ENCODE measurements at places on chromosomes 16 and 17. TPM values are rescaled to one million over a fixed set of nuclear protein-coding genes. Genes with fewer than 3 reads are reported as not detected.

DNA sequence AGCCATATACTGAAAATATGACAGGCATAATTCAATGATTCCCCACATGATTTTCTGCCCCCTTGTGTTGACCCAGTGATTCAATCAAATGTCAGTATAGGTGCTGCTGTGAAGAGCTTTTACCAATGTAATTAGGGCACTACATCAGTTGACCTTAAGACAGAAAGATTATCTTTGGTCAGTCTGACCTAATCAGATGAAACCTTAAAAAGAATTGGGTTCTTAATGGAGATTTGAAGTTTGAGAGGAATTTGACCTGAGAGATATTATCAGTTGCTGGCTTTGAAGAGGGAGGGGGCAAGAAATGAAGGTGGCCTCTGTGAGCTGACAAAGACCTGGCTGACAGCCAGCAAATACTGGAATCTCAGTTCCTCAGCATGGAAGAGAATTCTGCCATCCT is 358.7 kb upstream of the CA10 start:
- DNase-seq: no peak

GRCh38 chr17:32835291-32835761 is 41.6 kb downstream of the MYO1D start:
- no peak for DNase-seq

DNA sequence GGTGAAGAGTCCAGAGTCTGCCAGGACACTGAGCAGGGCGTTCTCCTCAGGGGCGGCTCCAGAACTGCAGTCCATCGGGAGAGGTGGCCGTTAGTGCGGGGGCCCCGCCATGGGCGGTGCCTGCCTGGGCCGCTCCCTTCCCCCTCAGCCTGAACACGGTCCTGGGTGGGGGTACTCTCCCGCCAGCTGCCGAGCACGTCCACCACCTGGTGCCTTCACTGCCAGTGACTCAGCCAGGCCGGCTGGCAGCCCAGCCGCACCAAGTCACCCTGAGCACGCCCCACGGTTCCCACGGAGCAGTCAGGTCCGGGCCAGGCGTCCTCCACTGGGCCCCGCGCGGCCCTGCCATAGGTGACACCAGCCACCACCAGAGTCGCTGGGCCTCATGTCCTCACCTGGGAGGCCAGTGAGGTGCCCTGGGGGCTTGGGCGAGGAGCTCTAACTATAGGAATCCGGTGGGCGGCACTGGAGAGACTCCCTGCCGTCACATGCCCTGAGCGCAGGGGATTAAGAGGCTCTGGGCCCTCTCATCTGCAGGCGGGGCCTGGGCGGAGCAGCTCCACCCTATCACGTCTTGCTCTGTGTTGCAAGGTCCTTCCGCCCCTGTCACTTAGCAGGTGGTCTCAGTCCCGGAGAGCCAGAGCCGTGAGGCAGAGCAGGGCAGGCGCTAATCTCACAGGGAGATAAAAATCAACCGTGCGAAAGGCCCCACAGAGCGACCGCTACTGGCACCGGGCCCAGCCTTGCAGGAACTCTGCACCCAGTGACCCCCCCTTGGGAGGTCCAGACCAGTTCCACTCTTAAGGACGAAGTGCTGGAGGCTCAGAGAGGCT is 14.3 kb downstream of the PIEZO1 start:
- DNase-seq: peak; percentile 78

- no peak for DNase-seq
These were observed 6.5 kb upstream of the C16orf74 start for GRCh38 chr16:85757341-85757822.

DNA sequence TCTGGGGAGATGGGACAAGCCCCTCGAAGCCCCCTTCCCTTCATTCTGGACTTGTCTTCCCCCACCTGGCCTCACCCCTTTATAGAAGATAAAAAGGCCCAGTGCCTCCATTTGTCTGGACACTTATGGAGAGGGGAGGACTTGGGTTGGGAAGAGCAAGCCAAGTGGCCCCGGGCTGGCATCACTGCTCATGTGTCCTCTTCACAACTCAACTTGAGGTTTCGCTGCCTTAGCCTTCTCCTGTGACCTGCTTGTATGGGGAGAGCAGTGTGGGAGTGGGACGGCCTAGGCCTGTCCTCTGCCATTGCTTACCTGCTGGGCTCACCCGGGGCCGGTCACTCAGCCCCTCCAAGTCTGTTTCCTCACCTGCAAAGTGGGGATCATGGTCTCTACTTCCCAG is 1.4 kb downstream of the PAQR4 start:
- DNase-seq: no peak

- DNase-seq: no peak
These were observed 24.1 kb upstream of the POLR3E start for GRCh38 chr16:22272870-22273650.

GRCh38 chr17:57481910-57482391 is 225.6 kb downstream of the MSI2 start:
- no peak for DNase-seq

- DNase-seq: no peak
These were observed 37.1 kb downstream of the PRKCA start for GRCh38 chr17:66339561-66339960.

DNA sequence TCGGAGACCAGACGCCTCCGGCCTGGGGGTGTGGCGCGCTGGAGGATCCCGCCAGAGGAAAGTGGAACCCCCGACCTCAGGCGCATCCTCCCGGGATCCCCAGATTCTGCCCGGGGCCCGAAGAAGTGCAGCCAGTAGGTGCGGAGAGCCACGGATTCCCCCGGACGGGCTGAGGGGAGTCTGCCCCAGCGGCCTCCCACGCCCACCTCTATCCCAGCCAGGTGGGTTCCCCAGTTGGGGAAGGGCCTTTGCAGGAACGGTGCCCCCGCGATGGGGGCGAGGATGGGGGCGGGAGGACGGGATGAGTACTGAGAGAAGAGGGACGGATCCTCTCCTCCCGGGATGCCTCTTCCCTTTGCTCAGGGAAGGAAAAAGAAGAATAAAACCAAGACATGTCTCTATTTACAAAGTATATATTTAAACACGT is 5.1 kb downstream of the CBX8 start:
- DNase-seq: no peak

- DNase-seq: no peak
These were observed 683.1 kb upstream of the SALL1 start for GRCh38 chr16:51834133-51834532.

GRCh38 chr16:56911771-56912571 is 20.0 kb upstream of the HERPUD1 start:
- no peak for DNase-seq

DNA sequence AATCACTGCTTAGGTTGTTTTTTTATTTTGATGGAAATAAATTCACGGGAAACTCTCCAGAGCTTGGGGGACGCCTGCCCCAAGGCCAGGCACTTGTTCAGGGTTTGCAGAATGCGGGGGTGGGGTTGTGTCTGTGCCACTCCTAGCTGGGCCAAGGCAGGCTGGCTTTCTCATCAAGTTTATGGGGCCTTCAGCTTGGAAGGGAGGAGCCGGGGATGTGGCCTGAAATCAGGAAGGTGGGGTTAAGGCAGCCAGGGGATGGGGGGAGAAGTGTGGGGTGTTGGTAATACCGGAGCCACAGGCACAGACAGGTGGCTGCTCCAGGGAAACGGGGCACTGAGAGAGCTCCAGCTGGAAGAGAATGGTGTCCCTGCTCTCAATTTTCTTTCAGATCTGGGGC is 1.7 kb upstream of the CHAD start:
- DNase-seq: no peak

- no peak for DNase-seq
These were observed 27.8 kb downstream of the AXIN1 start for GRCh38 chr16:324451-325334.

DNA sequence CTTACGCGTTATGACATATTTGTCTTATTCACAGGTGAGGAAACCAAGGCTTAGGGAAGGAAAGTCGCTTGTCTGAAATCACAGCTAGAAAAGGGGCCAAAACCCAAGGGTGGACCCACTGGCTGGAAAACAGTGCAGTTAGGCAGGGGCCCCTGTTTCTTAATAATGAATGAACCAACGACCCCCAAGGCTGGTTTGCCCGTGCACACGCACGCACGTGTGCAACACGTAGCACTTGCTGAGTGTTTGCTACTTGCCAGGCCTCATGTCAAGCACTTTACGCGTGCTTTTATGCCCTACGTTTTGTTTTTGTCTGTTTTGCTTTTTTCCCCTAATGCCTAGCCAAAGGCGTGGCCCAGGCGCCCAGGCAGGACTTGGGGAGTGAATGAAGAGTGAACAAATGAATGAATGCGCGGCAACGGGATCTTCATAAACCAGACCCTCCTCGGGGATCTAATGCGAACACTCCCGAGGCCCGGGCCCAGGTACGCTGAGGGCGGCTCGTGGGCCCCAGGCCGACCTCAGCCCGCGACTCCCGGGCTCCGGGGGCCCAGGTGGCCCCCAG is 571 bp upstream of the USP10 start:
- DNase-seq: no peak

GRCh38 chr17:15490634-15491261 is 23.3 kb upstream of the CDRT4 start:
- DNase-seq: no peak

The FBXL16 gene
- polyA plus RNA-seq: 1.4 TPM

The ARRB2 gene
- 34.7 TPM for polyA plus RNA-seq

The ZNF688 gene
- polyA plus RNA-seq: 14.4 TPM

The HSPB9 gene
- polyA plus RNA-seq: 0.15 TPM

The ABCA5 gene
- 27.0 TPM for polyA plus RNA-seq

The OR1A1 gene
- 0.07 TPM for polyA plus RNA-seq

The CDC27 gene
- 63.0 TPM for polyA plus RNA-seq

The TRIM72 gene
- 0.08 TPM for polyA plus RNA-seq

The ZFP3 gene
- 16.2 TPM for polyA plus RNA-seq

The SRCIN1 gene
- polyA plus RNA-seq: 5.3 TPM

The CCDC78 gene
- polyA plus RNA-seq: 1.9 TPM

The ERCC4 gene
- polyA plus RNA-seq: 17.4 TPM
